Fibroblast of skin of back (primary cell): ENCODE measurements at places on chromosomes 4 and X.
A peak's percentile ranks its signal among the peaks of the same experiment; 100 is the strongest.

DNA sequence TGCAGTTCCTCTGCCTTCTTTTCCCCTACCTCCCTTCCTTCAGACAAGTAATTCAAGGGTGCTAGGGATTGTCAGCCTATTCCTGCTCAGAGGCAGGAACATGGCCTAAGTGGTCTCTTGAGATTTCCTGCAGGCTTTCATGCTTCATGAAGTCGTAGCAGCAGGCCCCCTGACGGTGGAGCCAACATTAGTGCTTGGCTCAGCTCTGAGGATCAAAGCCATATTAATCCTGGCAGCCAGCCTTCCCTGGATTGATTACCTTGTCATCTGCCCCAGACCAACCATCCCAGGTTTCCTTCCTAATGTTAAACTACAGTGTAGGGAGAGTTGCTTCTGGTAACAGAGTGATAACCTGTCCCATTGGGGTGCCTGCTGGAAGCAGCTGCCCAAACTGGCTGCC lies 84.1 kb downstream of the SLC16A2 start:
- no peak for DNase-seq

DNA sequence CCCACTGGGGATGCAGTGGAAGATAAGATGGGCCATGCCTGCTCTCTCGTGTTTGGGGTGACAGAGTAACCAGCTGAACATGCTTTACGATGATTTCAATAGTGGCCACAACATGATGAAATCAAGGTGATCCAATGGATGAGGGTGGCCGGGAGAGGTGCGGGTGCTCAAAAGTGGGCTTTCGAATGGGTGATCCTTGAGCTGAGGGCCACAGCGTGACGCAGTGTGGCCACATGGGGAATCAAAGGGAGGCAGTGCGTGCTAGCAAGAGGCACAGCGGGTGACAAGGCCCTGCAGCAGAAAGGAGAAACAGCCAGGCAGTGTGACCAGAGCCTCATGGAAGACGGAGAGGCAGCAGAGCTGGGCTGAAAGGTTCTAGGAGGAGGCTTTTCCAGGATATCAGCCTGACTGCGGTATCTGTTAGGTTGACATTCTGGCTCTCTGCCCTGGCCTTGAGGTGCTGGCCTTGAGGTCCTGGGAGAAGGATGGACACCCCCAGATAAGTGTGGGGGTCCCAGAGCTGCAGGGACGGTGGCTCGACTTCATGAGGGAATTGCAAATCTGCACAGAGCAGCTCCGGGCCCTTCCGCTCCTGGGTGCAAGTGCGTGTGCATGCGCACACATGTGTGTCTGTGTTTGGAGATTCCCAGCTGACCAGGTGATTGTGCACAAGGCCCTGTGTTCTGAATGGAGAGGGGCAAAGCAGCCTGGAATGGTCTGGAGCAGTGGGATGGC lies 38.0 kb upstream of the GPR78 start:
- DNase-seq = no peak

GRCh38 chrX:31199056-31199839 lies 127.4 kb upstream of the FTHL17 start:
- DNase-seq = no peak

- no peak for DNase-seq
These were observed 106.3 kb upstream of the BOD1L1 start for GRCh38 chr4:13733817-13734216.

DNA sequence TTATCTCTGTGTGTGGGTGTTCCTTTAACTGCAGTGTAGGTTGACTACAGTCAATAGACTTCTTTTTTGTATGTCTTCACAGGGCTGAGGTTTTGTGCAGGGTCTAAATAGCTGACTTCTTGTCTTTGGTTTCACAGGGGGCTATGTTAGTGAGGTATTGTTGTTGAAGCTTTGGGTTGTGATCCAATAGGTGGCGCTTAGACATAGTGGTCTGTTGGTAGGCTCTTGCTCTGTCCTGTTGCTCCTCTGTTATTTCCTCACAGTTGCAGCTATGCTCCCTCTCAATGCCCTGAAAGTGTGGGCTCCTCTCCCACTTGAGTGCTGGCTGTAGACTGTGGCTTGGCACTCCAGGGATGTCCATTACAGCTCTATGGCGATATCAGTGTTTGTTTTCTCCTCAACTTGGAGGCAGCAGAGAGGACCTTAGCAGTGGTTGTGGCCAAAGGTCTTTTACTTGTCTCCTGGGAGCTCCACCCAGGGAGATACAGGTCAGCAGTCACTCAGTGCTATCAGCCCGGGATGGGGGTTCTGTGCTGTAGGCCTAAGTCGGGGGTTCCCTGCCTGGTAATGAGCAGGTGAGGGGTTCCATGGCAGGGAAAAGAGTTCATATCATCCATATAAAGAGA lies 14.0 kb downstream of the POF1B start:
- DNase-seq = no peak

- no peak for DNase-seq
These were observed 1.8 kb downstream of the PROM1 start for GRCh38 chr4:16082041-16082425.

DNA sequence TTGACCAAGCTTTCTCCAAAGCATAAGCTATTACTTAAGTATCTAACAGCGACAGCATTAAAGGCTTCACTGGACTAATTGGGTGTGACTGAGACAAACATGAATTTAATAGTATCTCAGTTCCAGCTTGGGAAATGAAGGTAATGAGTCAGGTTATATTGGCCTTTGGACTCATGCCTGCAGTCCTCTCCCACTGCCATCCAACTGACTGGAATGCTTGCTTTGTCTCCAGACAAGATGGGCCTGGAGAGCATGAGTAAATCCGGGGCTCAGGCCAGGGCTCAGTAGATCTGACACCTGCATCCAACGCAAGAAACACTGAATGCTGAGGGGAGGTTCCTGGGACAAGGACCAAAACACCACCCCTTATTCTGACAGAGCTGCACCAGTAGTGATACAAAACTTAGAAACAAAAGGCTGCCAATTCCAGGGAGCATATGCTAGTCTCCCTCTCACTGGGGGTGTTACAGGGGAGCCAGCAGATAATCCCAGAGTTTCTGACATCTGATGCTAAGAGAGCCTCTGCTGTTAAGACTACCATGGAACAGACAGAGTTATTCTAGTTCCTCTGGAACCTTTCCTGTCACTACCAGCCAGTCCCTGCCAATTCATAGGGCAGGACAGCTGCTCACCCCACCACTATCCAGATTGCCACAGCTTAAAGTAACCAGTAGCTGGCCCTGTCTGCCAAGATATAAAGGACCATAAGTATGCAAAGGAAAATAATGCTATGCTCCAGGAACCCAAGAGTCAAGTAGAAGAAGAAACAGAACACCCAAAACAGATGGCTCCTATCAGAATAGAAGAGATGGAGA lies 293.8 kb downstream of the IQCM start:
- no peak for DNase-seq

- peak; percentile 1 for DNase-seq
These were observed 197.2 kb downstream of the GRXCR1 start for GRCh38 chr4:43089730-43090129.

- DNase-seq = no peak
These were observed 325.9 kb downstream of the ANKRD50 start for GRCh38 chr4:124386648-124387047.

DNA sequence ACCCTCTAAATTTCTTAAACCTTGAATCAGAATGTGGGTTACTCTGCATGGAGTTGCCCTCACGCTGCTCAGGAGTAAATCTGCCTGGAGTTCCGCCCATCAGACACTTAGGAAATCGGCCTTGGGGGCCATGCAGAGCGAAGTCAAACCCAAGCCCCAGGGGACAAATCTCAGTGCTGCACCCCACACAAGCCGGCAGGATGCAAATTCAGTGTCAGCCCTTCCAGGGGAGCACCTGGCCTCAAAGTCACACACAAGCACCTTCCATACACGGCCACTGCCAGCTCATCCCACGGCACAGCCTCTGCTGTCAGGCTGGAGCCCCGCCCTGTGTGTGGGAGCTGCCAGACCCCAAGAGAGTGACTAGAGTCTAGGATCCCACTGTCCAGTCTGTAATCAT lies 27.4 kb downstream of the RNF212 start:
- no peak for DNase-seq

- no peak for DNase-seq
These were observed 22.2 kb downstream of the CLCN4 start for GRCh38 chrX:10178866-10179463.

DNA sequence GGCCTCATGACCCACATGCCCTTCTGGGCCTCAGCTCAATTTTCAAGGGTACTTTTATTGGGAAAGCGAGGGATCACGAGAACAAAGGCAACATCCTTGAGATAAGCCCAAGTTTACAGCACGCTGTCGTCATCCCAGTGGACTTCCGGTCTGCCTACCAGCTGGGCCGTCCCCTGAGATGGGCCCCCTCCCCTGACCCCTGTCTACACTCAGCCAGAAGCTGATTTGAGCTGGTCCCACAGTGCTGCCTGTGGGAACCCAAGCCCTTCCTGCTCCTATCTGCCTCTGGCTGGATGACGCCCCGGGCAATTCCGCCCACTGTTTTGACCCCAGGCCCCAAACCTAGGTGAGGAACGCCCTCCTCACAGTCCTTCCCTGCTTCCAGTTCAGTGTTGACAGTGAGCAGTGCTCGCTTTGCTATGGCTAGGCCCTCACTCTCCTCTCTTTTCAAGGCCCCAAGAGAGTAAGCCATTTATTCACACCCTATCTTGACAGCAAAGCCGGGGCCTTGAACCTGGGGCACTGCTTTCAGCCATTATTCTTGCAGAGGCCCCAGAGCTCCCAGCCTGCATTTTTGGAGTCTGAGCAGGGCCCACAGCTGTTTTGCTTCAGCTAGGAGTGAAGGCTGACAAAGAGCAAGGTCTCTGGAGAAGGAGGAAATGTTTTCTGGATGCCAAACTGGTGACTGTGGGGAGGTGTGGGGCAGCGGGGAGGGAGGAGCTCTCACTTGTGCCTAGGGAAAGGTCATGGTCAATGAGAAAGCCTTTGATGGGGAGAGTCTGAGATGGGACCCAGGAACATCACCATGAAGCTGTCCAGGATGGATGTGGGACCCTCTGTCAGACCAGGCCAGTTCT lies 164.6 kb upstream of the BCOR start:
- DNase-seq = peak; percentile 81
